Bronchial epithelial cell (primary cell): ENCODE measurements at places on chromosomes 5 and 9. TPM values are rescaled to one million over a fixed set of nuclear protein-coding genes. Genes with fewer than 3 reads are reported as not detected.

DNA sequence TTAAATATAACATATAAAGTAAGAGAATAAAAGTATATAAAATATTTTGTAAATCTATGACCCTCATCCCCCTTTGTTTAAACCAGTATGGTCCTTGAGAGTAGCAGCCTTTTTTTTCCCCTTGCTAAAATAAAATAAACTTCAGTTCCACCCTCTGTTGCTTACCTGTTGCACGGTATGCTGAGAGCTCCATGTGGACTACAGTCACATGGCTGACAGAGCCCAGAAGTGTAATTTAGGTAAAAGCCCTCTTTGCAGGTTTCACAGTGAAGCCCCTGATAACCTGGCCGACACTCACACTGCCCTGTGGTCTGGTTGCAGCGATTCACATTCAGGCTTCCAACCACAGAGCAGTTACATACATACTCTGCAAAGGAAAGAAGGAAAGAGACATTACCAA lies 55.1 kb downstream of the MEGF9 start:
- no peak for DNase-seq

The KLF4 gene
- total RNA-seq, result 16.1 and 33.7 TPM in 2 replicates

DNA sequence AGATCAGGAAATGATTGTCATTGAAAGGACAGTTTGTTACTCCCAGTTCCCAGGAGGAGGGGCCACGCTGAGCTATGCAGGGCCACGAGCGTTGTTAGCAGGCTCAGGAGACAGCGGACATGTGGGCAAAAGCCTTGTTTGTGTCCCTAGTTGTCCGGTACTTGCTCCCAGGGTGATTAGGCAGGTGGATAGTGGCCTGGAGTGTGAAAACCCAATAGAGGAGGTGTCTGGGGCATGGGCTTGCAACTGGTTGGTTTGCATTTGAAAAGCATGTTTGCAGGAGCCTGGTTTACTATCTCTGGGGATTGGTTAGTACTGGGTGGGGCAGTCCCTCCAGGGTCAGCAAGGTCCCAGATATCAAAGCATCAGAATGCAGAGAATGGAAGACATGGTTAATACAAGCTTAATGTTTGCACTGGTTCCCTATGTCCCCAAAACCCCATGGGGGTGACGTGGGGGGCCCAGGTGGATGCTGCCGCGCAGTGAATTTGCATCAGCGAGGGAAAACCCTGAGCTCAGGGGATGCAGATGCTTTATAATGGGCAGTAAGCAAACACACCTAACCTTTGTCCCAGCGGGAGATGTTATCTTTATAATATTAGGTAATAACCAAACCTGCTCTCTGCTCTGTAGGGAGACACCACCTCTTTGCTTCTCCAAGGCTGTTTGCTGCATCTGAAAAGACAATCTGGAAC lies 39.7 kb downstream of the ROPN1L start:
- DNase-seq, result no peak

- no peak for DNase-seq
Measured at GRCh38 chr5:527646-528628, 3.7 kb upstream of the SLC9A3 start.
